ENCODE measurements at places on chromosomes 3 and 15.

DNA sequence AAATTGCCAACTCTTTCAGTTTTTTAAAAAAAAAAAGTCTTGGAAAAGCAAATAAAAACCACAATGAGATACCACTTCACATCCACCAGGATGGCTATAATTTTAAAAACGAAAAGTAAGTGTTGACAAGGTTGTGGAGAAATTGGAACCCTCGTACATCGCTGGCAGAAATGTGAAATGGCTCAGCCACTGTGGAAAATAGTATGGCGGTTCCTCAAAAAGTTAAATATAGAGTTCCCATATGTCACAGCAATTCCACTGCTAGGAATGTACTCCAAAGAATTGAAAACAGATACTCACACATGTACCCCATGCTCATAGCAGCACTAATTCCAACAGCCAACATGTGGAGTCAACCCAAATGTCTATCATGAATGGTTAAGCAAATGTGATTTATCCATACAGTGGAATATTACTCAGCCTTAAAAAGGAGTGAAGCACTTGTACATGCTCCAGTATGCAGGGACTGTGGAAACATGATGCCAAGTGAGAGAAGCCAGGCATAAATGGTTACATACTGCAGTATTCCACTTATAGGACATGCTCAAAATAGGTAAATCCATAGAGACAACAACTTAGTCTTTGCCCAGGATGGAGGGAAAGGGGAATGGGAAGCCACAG is 73.8 kb upstream of the PCSK6 start:
- DNase-seq, result no peak

GRCh38 chr3:13650210-13651056 is 101.5 kb downstream of the FBLN2 start:
- DNase-seq, result peak; percentile 58

GRCh38 chr15:58518626-58519025 is 86.8 kb downstream of the LIPC start:
- no peak for DNase-seq

DNA sequence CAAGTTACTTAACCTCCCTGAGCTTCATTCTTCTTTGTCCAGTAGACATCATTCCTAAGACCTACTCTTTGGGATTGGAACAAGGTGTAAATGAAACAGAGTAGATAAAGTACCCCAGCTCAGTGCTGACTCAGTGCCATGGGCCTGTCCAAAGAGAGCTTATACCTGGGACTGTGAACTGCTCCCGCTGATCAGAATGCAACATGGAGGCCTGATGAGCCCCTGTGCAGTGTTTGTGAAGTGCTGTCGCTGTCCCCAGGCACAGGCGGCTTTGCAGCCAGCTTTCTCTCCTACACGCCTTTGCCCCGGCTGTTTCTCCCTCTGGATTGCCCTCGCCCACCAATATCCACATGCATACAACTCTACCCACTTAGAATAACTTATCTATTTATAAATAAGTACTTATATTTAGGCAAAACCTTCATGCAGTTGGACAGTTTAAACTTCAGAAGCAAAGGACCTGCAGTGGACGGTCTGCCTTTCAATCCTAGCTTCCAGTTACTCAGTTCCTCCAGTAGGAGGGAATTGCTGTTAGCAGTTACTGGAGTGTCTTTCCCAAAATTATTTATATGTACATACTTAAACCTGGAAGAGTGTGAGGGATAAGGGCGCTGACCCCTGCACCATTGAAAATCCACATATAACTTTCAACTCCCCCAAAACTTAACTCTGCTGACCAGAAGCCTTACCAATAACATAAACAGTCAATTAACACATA is 80.0 kb downstream of the CORO2B start:
- DNase-seq, result no peak

GRCh38 chr3:149251186-149251585 is 29.6 kb upstream of the CP start:
- no peak for DNase-seq

- no peak for DNase-seq
These were observed 246.2 kb upstream of the CHRM5 start for GRCh38 chr15:33722005-33722672.

GRCh38 chr15:93424131-93424530 is 335.1 kb upstream of the RGMA start:
- DNase-seq, result no peak

DNA sequence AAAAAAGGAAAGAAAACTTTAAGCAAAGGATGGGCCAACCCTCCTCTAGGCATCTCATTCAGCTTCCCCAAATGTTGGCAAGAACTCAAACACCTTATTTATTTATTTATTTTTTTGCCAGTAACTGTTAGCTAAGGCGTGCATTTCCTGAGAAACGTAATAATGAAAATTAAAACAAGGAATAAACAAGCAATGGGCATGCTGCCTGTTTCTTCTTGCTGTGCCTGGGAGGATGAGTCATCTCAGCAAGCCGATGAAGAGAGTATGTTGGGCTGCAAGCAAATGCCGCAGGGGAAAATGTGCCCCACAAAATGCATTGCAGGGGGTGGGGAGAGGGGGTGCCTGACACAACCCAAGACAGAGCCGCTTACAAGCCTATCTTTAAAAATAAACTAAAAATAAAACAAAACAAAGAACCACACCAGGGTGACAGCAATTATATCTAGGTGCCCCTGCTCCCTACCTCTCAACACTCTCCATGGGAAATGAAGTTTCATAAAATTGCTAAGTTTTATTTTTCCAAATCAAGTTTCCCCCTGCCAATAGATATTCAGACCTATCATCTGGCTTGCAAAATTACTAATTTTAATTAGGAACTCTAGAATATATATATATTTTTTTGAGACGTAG is 40.3 kb downstream of the EIF4E3 start:
- no peak for DNase-seq

- no peak for DNase-seq
These were observed 13.9 kb upstream of the VGLL3 start for GRCh38 chr3:87004883-87005282.

DNA sequence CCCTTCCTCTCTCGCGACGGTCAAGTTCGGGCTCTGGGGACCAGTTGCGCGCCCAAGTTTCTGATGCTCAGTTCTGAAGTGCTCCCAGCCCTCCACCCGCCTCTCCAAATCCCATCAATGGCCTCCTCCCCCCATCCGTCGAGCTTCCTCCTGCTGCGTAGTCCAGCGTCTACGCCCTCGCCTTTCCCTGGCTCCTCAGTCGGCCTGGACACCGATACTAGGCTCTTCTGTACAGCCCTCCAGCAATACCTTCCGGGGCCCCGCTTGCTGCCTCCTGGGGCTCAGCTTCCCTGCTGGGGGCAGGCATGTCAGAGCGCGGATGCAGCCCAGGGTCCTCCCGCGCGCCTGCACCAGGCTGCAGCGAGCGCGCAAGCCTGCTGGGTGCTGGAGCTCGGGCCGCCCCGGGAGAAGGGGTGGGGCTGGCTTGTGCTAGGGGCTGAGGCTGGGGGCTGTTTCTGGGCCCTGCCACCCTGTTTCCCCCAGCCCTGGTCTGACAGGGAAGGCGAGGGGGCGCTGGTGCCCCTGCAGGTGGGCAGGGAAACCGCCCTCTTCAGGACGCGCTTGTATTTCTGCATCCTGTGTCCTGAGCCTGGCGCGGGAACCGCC is 353.3 kb upstream of the SUCLG2 start:
- DNase-seq, result peak; percentile 5

DNA sequence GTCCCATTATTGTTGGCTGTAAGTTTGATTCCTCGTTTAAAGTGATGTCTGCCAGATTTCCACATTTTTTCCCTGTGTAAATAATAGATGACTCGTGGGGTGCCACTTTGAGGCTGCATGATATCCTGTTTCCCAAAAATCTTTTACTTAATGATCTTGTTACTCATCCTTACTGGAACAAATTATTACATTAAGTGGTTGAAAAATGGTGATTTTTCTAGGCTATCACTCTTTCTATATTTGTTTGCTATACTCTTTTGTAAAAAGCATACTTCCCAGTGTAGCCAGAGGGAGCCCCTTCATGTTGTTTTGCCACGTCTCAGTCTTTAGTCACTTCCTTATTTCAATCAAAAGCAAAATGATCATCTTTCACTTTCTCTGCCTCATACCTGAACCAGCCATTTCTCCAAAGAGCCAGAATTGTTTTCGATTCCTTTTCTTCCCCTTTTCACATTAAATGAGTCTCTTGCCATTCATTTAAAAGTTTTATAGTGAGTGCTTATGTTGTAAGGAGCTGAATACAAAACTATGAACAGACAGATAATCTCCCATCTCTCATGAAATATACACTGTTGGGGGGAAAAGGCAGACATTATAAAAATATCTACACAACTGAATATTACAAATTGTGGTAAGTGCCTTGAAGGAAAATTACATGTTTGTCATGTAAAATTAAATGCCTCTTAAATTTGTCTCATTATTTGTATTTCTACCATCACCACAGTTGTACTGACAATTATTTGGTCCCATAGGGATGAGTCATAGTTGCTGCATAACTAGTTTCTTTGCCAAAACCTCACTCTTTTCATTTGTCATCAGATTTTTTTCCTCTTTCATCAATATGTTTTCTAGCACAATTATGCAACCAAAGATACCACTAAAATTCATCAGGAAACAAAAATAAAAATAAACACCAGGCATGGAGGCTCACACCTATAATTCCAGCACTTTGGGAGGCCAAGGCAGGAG is 41.5 kb downstream of the ADGRG7 start:
- no peak for DNase-seq

- no peak for DNase-seq
These were observed 248.8 kb upstream of the GRM7 start for GRCh38 chr3:6612034-6612616.

DNA sequence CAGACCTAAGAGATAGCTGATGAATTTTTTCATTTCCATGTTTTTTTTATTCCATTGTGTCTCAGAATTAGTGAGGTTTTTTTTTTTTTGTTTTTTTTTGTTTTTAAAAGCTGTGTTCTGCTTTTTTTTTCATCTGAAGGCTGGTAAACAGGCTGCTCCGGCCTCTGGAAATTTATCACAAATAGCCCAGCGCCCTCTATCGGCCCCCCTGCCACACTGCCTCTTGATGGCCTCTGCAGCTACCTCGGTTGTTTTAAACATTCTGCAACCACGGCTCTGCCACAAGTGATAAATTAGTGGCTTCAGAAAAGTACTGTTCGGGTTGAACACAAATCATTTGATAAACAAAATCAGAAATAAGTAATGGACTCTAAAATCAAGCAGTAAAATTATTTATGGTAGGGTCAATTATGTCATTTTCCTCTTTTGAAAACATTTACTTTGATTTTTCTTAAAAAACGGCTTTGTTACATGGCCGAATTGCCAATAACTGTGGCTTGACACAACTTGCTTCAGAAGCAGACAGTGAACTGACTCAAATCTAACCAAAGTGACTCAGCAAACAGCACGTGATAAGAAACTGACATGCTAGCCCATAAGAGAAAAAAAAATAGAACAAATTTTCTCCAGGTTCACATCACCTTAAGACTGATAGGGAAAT is 87.8 kb downstream of the RSL24D1 start:
- DNase-seq, result peak; percentile 50

DNA sequence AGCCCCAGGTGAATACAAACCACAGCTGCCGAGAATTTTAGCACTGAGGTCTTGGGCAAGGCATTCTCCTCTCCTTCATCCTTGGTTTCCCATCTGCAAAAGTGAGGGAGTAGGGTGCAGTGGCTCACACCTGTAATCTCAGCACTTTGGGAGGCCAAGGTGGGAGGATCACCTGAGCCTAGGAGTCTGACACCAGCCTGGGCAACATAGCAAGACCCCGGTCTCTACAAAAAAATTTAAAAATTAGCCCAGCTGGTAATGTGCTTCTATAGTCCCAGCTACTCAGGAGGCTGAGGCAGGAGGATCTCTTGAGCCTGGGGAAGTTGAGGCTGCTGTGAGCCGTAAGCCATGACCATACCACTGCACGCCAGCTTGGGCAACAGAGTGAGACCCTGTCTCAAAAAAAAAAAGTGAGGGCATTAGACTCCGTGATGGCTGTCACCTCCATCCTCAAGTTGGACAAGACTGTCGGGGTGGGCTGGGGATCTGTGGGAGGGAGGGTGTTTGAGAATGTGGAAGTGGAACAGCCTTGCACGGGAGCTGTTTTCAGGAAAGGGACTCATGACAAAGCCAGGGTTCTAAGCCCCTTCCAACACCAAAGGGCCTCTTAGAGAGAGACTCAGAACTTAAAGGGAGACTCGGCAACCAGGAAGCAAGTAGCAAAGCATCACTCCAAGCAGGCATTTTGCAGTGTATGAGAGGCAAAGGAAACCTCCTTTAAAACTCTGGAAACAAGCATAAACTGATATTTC is 46.0 kb upstream of the FURIN start:
- DNase-seq, result no peak

- DNase-seq, result no peak
These were observed 230.9 kb upstream of the RORA start for GRCh38 chr15:61459785-61460707.

- no peak for DNase-seq
These were observed 60.4 kb upstream of the CD96 start for GRCh38 chr3:111481551-111481950.

DNA sequence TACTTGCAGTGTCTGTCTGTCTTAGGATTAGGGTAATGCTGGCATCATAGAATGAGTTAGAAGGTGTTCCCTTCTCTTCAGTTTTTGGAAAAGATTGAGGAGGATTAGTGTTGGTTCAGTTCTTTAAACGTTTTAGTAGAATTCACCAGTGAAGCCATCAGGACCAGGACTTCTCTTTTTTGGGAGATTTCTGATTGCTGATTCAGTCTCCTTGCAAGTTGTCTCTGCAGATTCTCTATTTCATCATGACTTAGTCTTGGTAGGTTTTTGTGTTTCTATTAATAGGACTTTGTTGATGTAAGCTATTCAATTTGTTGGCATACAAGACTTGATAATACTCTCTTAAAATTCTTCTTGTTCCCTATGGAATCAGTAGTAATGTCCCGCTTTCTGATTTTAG is 48.9 kb downstream of the STT3B start:
- DNase-seq, result no peak

GRCh38 chr3:135133905-135134683 is 339.0 kb downstream of the EPHB1 start:
- no peak for DNase-seq

GRCh38 chr15:83380682-83381081 is 66.5 kb upstream of the SH3GL3 start:
- DNase-seq, result no peak

- DNase-seq, result no peak
These were observed 1.1 kb downstream of the MTFMT start for GRCh38 chr15:65028338-65028737.

- no peak for DNase-seq
These were observed 359.7 kb upstream of the ROPN1 start for GRCh38 chr3:124351430-124352148.

DNA sequence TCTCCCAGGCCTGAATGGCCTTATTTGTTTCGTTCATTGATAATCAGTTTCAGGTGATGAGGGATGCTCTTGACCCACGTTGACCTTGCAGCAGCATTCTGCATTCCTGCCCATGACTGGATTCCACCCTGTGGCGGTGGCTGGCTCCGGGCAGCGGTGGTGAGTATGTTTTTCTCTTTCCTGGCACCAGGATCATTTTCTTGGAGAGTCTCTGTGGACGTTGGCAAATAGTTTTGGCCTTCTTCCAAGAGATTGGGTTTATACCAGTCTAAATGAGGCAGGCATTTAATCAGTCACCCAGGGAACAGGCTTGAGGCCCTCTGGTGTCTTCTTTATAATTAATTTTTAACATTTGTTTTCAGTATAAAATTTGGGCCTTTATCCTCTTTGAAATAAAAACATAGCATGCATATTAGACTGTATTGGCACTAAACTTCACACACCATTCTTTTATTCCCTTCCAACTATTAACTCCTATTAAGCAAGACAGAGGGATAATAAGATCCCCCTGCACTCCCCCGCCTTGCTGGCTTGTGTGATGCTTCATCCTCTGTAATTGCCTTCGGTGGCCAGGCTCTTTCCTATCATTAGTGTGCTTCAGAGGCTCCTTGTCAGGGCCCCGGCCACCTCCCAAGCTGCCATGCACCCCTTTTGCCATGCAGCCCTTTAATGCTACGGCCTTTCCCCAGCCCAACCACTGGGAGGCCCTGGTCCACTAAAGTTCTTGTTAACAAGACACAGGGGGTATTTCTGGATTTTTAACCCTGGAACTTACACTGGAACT is 176.2 kb upstream of the TOPAZ1 start:
- no peak for DNase-seq

Measured in stimulated activated CD4-positive, alpha-beta T cell treated with anti-CD3 and anti-CD28 coated beads, Interleukin-12 subunit alpha, Interleukin-12 subunit beta, amount 100 ng/mL, for 24 hours (primary cell).